ENCODE measurements at places on chromosomes 11 and 22.

- no peak for DNase-seq
These were observed 132.4 kb downstream of the LARGE1 start for GRCh38 chr22:33787645-33788456.

- DNase-seq: no peak
These were observed 235.9 kb downstream of the TBC1D22A start for GRCh38 chr22:46998331-46998730.

DNA sequence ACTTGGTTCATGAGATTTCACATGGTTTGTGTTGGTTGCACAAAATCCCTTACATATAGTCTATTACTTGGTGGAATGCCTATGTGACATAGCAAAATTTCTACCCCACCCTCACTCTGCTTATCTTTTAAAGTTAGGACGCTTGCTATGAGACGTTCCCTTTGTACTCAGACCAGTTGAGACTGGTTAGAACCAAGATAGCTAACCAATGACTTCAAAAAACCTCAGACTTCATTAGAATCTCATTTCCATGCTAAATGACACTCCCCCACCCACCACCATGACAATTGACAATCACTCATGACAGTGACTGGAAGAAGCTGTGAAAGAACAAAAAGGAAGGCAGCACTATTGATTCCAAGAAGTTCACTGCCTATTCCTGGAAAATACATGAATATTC lies 313.6 kb downstream of the ETS1 start:
- DNase-seq: no peak

DNA sequence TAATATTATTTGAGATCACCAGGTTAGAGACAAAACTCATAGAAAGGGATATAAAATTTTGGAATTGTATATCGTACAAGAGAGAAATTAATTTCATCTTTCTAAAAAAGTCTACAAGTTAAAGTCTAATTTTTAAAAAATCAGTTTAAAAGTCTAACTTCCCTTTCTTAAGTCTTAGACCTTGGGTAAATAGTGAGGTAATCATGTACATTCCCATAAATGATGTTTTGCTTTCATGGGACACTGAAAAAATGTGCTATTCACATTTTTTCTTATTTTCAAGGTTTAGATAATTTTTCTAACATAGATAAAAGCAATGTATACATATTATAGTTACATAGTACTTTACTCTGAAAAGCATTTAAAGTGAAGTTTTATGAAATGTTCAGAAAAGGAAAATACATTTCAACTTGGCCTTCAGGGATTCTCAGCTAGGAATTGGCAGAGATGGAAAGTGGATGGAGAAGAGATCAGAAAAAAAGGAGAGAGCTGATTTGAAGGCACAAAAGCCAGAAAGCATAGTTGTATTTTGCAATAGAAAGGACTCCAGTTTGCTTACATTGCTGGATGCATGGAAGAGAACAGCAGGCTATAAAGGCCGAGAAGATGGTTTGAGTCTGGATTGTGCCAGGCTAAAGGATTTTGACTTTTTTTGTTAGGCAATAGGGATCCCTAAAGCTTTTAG lies 194.0 kb downstream of the CASP12 start:
- no peak for DNase-seq

- DNase-seq: no peak
These were observed 348.0 kb downstream of the TENM4 start for GRCh38 chr11:79092791-79093353.

DNA sequence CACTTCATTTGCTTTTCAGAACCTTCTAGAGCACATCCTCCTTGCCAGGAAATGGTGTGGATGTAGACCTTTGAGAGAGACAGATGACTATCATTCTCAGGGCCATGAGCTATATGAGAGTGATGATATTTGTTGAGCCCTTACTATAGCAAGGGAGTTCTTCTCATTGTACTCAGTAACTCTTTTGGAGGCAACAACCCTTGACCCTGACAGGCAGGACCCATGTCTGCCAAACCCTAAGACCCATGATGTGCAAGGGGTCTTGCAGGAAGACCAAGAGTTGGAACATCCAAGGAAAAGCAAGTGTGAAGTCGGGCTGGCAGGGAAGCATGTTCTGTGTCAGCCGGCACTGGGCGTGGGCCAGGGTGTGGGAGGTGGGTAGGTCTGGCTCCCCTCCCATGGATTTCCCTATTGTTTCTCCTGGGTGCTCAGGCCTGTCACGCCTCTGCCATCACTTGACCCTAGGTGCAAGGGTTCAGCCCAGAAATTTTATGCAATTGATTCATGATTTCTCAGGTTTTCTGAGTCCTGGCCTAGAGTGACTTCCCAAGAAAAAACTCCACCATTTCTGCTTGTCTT lies 1.2 kb downstream of the FOLR3 start:
- no peak for DNase-seq

- no peak for DNase-seq
These were observed 418.5 kb downstream of the MIAT start for GRCh38 chr22:27075891-27076290.

DNA sequence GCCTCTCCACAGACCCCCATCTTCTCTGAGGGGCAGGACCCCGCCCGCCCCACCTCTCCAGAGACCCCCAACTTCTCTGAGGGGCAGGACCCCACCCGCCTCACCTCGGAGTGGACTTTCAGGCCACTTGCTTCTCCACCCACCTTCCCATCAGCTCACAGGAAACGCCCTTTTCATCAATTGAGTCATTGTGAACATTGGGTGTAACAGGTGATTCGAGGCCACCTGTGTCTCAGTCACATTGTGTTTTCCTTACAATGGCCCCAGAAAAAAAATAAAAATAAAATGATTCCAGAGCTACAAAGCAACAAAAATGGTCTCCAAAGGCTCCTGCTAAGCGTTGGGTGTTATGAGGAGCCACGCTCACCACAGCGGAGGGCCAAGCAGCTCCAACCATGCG lies 36.0 kb downstream of the BRD1 start:
- no peak for DNase-seq

- DNase-seq: no peak
These were observed 39.1 kb downstream of the PITPNB start for GRCh38 chr22:27879923-27880322.

DNA sequence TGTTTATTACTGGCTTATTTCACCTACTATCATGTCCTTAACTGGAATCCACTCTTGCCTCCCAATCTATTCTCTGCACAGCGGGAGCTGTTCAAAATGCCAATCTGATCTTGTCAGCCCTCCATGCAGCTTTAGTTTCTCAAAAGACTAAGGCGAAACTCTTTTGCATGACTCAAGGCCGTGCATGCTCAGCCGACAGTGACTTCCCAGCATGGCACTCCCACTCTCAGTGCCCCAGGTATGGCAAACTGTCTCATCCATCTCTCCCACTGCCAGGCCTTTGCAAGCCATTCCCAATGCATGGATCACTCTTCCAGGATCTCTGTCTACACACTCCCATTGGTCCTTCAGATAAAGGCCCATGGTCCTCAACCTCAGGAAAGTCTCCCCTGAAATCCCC lies 245.9 kb downstream of the LARGE1 start:
- DNase-seq: no peak

DNA sequence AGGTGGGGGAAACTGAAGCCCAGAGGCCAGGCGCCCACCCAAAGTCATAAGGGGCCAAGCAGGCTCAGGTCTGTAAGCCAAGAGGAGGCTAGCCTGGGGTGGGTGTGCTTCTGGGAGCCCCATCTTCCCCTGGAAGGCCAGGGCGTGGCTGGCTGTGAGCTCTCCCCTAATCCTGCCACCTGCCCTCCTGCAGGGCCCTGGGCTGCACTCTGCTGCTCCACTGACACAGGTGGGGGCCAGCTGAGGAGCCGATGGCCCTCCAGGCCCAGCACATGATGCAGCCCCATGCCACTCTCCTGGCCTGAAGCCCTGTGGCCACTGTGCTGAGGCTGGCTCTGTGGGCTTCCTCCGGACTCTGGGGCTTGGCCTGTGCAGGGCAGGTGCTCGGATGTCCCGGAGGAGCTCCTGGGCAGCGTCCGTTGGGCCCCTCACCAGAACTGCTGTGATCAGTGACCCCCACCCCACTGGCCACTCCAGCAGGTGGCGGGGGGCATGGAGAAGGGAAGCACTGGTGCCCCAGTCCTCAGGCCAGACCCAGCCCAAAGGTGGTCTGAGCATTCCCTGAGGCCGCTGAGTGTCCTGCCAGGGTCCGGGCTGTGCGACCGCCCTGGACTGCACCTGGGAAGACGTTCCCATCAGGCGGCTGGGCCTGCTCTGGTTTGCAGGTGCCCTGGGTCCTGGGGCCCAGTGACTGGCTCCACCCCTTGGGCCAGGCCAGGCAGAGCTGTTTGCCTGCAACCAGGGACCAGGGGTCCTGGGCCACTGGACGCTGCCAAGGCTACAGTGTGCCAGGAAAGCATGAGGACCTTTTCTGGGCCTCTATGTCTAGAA lies 8.5 kb downstream of the PIM3 start:
- DNase-seq: no peak

- no peak for DNase-seq
These were observed 8.2 kb downstream of the MMP8 start for GRCh38 chr11:102716527-102716926.

- no peak for DNase-seq
These were observed 105.5 kb downstream of the C11orf87 start for GRCh38 chr11:109527496-109527895.

DNA sequence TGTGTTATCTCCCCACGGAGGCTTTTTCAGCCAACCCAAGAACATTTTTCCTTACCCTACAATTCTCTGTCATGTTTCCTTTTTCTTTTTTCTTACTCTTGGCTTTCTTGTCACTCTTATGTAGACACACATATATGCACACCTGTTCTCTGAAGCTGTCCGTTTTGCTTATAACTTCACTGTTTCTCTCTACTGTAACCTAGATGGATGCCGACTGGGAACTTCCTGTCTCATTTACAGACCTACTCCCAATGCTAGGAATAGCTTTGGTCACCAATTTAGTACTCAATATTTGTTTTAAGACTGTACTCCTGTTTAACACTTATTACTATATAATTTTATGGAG lies 9.9 kb upstream of the CASP12 start:
- no peak for DNase-seq

DNA sequence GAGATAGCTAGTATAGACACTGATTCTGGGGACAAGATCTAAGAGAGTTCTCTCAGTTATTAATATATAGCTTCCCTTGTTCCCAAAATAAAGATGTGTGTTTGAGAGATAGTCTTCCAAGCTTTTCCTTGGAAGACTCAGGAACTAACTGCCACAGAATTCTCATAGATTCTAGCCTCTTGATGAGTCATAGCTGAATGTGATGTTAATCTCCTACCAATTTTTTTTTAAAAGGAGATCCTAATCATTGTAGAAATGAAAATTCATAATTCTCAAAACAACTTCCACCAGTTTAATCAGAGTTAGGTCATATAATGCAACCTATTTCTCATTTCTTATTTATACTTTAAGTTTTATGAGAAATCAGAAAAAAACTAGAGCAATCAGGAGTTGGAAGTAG lies 148.8 kb downstream of the JRKL start:
- no peak for DNase-seq

DNA sequence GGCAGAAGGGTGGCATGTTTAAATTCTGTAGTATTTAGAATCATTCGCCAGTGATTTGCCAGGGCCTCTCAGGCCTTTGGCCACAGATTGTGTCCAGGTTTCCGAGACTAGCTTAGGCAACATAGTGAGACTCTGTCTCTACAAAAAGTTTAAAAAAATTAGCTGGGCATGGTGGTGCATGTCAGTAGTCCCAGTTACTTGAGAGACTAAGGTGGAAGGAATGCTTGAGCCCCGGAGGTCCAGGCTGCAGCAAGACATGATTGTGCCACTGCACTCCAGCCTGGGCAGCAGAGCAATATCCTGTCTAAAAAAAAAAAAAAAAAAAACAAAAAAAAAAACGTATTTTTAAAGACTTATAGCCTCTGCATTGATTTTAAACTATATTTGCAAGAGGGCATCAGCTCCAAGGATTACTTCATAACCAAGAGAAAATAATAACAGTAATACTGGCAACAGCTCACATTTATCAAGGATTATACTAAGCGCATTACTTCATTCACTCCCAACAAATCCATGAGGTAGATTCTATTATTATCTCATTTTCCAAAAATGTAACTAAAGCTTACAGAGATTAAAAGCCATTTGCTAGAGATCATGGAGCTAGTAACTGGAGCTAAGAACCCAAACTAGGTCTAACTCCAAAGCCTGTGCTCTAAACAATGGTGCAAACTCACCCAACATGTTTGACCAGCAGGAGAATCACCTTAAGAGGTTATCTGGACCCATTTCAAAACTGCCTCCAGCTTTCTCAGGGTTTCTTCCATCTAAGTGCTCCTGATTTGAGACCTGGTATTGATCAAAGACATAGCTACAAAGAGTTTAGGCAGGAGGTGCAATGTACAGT lies 32.6 kb upstream of the SLC6A5 start:
- DNase-seq: no peak

GRCh38 chr11:92455210-92455790 lies 230.7 kb downstream of the FAT3 start:
- DNase-seq: no peak

DNA sequence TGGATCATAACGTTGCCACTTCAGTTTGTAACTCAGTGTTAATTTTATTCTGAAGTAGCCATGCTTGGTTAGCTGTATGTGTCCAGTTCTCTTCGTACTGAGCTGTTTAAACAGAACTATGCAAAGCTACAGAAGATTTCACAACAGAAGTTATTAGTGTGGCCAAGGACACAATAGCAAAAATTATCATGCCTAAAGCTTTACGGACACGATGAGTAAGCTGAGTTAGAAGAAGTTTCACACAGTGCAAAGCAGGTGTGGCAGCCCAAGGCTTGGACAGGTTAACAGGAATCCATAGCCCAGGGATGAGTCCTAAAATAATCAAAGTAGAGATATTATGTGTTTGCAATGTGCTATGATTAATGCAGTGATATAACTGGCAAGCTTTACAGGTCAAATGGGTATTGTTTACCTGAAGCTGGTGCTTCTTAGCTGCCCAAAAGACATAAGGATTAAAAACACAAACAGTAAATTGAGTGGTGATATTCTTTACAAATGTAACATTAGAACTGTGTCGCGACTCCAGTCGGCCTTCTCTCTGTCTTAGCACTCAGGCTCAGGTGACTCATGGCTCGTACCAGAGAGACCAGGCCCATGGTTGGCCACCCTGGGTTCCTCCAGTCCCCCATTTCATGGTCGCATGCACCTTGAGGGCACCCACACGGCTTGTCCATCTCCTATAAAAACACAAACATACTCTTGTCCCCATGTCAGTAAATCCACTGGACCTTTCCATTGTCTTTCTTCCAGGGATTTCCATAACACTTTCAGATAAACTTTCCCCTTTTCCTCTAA lies 35.5 kb upstream of the NCAM1 start:
- no peak for DNase-seq

GRCh38 chr11:96008161-96008720 lies 84.3 kb upstream of the MTMR2 start:
- DNase-seq: no peak

DNA sequence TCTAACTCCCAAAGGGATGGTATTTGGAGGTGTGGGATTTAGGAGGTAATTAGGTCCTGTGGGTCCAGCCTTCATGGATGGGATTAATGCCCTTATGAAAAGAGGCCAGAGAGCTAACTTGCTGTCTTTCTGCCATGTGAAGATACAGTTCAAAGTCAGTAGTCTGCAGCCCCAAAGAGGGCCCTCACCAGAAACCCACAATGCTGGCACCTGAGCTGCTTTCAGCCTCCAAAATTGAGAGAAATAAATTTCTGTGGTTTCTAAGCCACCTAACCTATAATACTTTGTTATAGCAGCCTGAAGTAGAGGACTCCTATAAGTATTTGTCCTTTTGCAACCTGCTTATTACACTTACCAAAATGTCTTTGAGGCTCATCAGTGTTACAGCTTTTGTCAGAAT lies 16.2 kb downstream of the ATM start:
- DNase-seq: no peak

Data from stimulated activated CD4-positive, alpha-beta T cell treated with anti-CD3 and anti-CD28 coated beads, Interleukin-4, amount 100 ng/mL, for 48 hours (primary cell).